ENCODE measurements at places on chromosomes 13 and 19. TPM values are rescaled to one million over a fixed set of nuclear protein-coding genes. Genes with fewer than 3 reads are reported as not detected.

Gene PABPC3
- total RNA-seq, result not detected

Gene PRKD2
- 6.3 TPM for total RNA-seq

Gene CYP2F1
- total RNA-seq, result not detected

Gene INSL3
- not detected for total RNA-seq

Gene ZNF626
- 8.1 TPM for total RNA-seq

Gene BST2
- total RNA-seq, result 18.3 TPM

Gene AXL
- 13.4 TPM for total RNA-seq

Gene FKBP8
- 94.4 TPM for total RNA-seq

Gene OR7G3
- not detected for total RNA-seq

Gene SHANK1
- total RNA-seq, result 0.39 TPM

Gene SIGLECL1
- not detected for total RNA-seq

Gene ERCC2
- total RNA-seq, result 16.4 TPM

Gene ZNF77
- 2.4 TPM for total RNA-seq

Gene OR7D2
- 0.24 TPM for total RNA-seq

Gene WBP4
- 18.8 TPM for total RNA-seq

Gene JUND
- total RNA-seq, result 73.6 TPM

Gene ERICH4
- total RNA-seq, result not detected

Gene TSHZ3
- 2.4 TPM for total RNA-seq

Gene IPO5
- 186 TPM for total RNA-seq

Gene ZNF442
- 1.5 TPM for total RNA-seq

Measured in psoas muscle (tissue), 8 donors.